ENCODE measurements at places on chromosomes 16 and 17. TPM values are rescaled to one million over a fixed set of nuclear protein-coding genes. Genes with fewer than 3 reads are reported as not detected.
A peak's percentile ranks its signal among the peaks of the same experiment; 100 is the strongest.

The FAM171A2 gene
- total RNA-seq = 1.4 TPM

The ZSCAN10 gene
- total RNA-seq = not detected

The NXN gene
- total RNA-seq = 33.8 TPM

The HAS3 gene
- total RNA-seq = 40.2 TPM

The KCNG4 gene
- not detected for total RNA-seq

The KREMEN2 gene
- total RNA-seq = not detected

The PSKH1 gene
- total RNA-seq = 29.6 TPM

The SLFN14 gene
- total RNA-seq = 0.26 TPM

The CCDC144A gene
- 6.6 TPM for total RNA-seq

The TERF2IP gene
- total RNA-seq = 55.8 TPM

The CDC6 gene
- total RNA-seq = 12.8 TPM

The HS3ST4 gene
- not detected for total RNA-seq

- peak; percentile 27 for DNase-seq
Measured at GRCh38 chr16:70380248-70380918, 33.7 kb downstream of the DDX19A start.

DNA sequence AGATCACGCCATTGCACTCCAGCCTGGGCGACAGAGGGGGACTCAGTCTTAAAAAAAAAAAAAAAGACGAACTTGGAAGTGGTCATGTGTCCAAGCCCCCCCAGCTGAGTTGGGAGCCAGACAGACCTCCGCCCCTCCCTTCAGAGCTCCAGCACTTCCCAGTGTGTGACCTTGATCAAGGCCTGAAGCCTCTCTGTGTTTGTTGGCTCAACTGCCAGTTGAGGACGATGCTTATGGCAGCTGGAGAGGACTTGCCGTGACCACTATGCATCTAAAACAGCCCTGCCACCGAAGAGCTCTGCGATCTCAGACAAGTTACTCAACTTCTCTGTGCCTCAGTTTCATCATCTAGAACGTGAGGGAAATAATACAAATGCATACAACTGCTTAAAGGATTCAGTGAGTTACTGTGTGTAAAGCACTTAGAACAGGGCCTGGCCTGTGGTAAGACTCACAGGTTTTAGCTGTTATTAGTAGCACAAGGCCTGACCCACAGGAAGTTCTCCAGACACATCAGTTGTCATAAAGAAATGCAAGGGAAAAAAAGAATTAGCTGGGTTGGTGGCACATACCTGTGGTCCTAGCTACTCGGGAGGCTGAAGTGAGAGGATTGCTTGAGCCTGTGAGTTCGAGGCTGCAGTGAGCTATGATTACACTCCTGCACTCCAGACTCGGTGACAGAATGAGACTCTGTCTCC, 7.0 kb upstream of the IL27 start:
- no peak for DNase-seq

GRCh38 chr16:58124601-58124915, 4.6 kb downstream of the CFAP20 start:
- DNase-seq = no peak

GRCh38 chr16:84141143-84141670, 3.8 kb downstream of the HSDL1 start:
- no peak for DNase-seq

- DNase-seq = no peak
Measured at GRCh38 chr16:3642397-3643094, 11.9 kb upstream of the DNASE1 start.

- DNase-seq = peak; percentile 85
Measured at GRCh38 chr16:56932721-56933619, 1.0 kb downstream of the HERPUD1 start.

DNA sequence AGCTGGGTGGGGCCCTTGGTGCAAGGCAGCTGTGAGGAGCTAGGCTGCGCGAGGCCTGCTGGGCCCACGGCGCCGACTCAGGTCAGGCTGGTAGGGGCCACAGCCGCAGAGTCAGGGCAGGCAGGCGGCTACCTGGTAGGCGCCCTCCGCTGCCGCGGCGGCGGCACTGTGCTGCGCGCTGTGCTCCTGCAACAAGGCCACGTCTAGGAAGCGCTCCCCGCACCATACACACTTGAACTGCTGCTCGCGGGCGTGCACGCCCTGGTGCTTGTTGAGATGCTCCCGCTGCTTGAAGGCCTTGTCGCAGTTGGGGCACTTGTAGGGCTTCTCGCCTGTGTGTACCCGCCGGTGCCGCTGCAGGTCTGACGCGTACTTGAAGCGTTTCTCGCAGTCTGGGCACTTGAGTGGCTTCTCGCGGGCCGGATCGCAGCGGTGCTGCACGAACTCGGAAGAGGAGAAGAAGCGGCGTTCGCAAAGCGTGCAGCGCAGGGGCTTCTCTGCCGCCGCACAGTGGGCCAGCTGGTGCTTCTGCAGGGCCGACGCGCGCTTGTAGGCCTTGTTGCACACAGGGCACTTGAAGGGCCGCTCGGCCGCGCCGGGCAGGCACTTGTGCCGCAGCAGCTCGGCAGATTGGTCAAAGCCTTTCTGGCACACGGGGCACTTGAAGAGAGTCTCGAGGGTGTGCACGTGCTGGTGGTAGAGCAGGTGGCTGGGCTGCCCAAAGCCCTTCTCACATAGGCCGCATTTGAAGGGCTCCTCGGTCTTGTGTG, 3.9 kb downstream of the ZNF319 start:
- no peak for DNase-seq

DNA sequence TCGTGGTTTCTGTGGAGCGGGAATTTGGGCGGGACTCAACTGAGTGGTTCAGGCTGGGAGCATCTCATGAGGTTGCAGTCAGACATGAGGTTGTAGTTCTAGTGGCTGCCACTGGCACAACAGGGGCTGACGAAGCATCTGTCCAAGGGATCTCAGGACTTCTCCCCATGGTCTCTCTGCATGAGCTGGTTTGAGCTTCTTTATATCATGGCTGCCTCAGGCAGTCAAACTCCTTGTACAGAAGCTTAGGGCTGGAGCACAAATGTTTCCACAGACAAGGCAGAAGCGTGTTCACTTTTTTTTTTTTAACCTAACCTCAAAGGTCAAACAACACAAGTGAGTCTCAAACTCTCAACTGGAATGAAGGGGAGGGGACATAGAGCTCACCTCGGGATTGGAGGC, 243.3 kb downstream of the MSI2 start:
- DNase-seq = no peak

- no peak for DNase-seq
Measured at GRCh38 chr17:47684025-47684424, 9.9 kb upstream of the TBKBP1 start.

GRCh38 chr17:65456368-65457151, 104.9 kb downstream of the AXIN2 start:
- DNase-seq = no peak

DNA sequence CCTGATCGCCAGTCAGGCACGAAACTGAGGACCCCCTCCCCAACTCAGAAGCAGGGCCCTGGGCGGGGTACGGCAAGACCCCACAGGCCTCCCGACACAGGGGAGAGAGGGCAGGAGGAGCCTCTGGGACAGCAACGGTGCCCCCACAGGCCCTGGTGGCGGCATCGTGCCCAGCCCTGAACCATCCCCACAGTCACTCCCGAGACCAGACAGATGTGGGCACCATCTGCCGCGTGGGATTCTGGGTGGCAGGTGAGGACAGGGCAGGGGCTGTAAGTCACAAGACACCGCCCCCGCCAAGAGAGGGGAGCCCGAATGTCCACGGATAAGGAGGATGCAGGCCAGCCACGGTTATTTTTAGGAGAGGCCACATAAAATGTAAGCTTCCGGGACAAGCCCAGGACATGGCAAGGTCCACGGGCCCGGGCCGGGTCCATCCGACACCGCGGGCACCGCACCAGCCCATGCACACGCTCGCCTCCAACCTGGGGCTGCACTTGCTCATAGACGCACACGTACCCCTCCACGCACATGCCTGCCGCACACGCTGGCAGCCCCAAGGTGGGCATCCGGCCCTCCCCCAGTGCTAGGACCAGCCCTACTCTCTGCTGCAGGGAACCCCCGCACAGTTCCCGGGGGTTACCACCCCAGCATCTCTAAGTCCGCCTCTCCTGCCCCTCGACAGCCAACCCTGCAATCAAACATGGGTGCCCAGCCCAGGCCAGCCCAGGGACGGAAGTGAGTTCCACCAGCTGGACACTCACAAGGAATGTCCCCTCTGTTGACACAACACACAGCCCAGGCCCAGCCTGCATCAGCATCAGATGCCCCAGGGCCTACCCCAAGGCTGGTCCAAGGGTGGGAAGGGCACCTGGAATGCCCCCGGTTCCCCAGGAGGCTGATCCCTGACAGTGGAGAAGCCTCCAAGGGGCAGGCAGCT, 8.2 kb upstream of the PVALEF start:
- peak; percentile 73 for DNase-seq

GRCh38 chr16:51031598-51031997, 119.5 kb downstream of the SALL1 start:
- DNase-seq = no peak

GRCh38 chr17:40777459-40777858, 4.9 kb downstream of the KRT27 start:
- DNase-seq = no peak

- no peak for DNase-seq
Measured at GRCh38 chr16:9081158-9081557, 10.3 kb upstream of the HAPSTR1 start.

DNA sequence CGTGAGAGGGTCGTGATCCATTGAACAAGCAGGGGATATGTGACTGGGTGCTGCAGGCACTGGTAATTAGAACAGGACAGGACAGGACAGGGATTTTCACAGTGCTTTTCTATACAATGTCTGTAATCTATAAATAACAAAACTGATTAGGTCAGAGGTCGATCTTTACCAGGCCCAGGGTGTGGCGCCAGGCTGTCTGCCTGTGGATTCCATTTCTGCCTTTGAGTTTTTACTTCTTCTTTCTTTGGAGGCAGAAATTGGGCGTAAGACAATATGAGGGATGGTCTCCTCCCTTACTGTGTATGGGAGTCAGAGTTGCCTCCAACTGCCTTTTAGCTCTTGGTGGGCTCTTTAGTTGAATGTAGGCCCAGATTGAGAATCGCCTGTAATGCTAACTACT, 1.5 kb upstream of the ZNF764 start:
- no peak for DNase-seq

- DNase-seq = no peak
Measured at GRCh38 chr17:40568074-40568836, 3.0 kb upstream of the CCR7 start.

GRCh38 chr17:70955441-70955840, 786.1 kb downstream of the KCNJ2 start:
- DNase-seq = no peak

GRCh38 chr17:9273428-9274391, 252.4 kb downstream of the NTN1 start:
- DNase-seq = no peak

DNA sequence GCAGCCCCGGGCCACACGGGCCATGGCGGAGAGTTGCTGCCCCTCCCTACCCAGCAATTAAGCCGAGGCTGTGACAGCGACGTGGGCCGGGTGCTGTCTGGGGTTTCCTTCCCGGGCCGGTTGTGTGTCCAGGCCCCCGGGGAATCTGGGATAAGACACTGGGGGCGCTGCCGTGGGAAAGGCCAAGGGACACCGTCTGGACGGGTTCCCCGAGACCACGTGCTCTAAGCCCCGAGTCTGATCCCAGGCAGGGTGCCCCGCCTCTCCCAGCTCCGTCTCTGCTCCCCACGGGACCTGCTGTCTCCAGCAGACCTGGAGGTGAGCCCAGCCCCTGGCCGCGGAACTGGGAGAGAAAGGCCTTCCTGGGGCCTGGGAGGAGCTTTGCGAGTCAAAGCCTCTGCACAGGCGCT, 92.2 kb downstream of the IRX3 start:
- no peak for DNase-seq

GRCh38 chr17:67072885-67073284, 28.5 kb downstream of the CACNG1 start:
- DNase-seq = no peak

GRCh38 chr17:42438600-42439567, 15.8 kb upstream of the CAVIN1 start:
- no peak for DNase-seq

DNA sequence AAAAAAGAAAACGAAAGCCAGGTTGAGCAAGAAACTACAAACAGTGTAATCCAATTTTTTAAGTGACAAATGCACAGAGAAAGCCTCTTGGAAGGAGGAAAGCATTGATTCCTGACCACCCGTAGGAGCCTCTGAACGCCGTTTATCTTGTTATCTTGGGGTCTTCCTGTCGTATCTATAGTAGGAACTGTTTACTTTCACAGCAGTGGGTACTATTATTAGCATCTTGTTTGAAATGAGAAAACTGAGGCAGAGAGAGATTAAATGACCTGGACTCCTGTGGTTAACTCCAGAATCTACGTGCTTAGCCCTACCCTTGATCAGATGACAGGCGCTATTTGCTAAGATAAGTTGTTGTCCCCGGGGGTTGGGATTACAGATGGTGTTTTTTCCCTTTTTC, 196.7 kb upstream of the FOXF1 start:
- DNase-seq = no peak

DNA sequence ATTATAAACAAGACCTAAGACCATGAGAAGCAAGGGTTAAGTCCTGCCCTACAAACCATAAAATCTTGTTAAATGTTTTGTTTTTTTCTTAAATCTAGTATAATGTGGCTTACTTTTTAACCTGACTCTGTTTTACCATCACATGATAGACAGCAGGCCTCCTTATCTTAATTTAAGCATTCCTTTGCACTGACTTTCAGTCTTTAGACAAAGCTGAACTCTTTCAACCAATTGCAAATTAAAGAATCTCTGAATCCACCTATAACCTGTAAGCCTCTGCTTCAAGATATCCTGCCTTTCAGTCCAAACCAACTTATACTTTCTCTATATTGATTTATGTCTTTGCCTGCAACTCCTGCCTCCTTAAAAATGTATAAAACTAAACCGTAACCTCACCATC, 478.5 kb downstream of the GRIN2A start:
- DNase-seq = no peak

DNA sequence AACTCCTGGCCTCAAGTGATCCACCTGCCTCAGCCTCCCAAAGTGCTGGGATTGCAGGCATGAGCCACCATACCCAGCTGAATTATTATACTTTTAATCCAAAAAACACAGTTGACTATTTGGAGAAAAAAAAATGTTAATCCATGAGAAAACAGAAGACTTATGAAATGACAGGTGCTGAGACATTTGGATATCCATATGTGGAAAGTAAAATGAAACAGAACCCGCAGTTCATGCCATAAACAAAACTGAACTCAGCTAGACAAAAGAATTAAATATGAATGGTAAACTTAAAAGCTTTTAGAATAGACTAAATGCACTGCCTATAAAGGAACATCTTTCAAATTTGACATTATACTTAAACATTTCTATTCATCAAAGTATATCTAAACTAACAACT, 8.2 kb upstream of the RBBP6 start:
- no peak for DNase-seq

Measured in left lung (tissue), 14 donors.